ENCODE measurements at places on chromosomes 2 and 18.

DNA sequence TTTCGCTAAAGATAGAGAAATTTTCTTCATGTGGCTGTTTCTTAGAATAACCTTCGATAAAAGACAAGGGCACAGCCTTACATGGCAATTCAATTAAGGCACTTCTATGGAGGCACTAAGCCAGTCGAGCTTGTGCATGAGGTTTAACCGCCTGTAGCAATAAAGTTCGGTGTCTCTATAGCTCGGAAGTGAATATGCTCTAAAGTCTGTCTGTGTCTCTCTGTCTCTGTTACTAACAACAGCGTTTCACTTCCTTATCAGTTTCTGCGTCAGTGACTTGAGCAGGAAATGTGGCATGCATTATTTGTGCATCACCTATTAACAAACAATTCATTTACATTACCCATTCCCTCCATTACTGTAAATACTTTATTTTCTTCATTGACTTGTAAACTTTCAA is 365.1 kb upstream of the NETO1 start:
- DNase-seq = no peak

DNA sequence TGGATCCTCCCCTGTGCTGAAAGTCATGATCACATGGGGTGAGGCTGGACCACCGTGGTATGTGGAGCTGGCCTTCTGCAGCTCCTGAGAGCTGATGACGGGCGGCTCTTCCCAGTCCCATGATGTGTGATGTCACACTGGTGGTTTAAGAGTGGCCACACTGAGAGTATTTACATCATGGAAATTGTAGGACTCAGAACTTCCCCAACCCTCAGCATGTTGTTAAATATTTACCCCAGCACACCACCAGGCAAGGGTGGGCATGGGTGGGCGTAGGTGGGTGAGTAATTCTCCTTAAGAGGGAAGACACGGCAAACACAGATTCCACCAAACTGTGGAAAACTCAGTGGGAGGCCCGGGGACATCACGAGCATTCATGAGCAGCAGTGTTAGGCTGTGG is 106.8 kb downstream of the ALPK2 start:
- DNase-seq = no peak

- DNase-seq = no peak
These were observed 996 bp downstream of the PTCD3 start for GRCh38 chr2:86107031-86107430.

GRCh38 chr2:190849774-190850173 is 30.8 kb upstream of the GLS start:
- no peak for DNase-seq

DNA sequence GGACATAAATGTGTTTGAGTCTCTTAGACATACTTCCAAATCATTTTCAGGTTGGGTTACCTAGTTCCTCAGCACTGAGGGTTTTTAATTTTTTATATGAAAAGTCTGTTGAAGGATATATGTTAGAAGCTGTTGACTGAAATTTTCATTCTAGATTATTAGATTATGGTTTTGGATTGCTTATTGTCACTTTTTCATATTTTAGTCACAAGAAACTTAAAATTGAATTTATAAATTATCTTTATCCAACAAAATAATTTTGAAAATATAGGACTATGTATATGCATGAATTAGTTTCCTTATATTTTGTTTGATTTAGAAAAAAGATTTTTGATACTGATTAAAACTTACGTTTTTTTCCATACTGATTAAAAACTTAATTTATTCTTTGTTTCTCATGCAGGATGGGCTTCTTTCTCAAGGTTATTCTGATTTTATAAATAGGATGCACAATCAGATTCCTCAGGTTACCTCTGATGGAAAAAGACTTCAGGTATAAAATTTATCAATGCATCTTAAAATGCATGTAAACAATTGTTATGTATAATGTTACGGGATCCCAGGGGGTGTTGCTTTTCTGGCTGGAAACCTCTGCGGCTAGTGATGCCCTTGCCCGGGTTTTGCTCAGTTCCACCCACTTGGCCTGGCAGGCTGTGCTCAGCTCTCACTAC is 26.2 kb downstream of the DDX1 start:
- no peak for DNase-seq

DNA sequence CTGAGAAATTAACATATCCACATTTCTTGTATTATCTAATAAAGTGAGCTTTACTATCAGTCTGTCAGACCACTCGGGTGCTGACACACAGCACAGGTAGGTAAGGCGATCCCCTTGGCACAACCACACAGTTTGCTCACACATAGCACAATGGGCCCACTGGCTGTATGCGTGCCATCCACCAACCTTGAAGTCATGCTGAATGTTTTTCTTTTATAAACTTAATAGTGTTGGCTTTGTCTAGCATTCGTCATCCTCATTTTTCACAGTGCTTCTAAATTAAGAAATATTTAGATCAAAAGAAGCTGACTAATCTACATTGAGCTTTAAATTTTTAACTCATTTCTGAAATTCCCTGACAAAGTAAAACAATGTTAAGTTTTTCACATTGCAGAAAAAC is 50.0 kb upstream of the PAPOLG start:
- DNase-seq = no peak

- no peak for DNase-seq
These were observed 154.8 kb upstream of the KLF7 start for GRCh38 chr2:207320381-207321159.

GRCh38 chr2:18345848-18346247 is 214.6 kb downstream of the RDH14 start:
- DNase-seq = peak; percentile 34

DNA sequence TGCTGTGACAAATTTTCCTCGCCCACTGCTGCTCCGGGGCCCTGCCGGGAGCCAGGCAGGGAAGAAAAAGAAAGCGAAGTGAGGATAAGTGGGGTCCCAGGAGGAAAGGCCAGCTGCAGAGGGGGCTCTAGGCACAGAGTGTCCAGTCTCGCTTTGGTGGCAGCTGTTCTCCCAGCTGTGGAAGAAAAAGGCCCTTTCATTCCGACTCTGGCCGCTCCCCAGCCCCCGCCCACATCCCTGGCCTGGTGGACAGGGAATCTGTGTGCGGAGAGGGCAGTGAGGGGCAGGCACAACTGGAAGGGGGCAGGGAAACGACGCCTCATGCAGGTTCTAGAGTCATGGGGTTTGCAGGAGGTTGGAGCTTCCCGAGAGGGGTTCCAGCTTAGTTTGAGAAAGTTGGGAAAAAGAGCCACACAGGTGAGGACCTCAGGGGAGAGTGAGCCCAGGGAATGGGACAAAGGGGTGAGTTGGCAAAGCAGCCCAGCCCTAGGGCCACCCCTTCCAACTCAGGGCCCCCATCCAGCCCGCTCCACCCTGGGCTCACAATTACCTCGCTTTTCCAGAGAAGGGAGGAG is 1.8 kb downstream of the RTKN start:
- no peak for DNase-seq

GRCh38 chr18:77145364-77145901 is 12.8 kb upstream of the MBP start:
- DNase-seq = no peak

DNA sequence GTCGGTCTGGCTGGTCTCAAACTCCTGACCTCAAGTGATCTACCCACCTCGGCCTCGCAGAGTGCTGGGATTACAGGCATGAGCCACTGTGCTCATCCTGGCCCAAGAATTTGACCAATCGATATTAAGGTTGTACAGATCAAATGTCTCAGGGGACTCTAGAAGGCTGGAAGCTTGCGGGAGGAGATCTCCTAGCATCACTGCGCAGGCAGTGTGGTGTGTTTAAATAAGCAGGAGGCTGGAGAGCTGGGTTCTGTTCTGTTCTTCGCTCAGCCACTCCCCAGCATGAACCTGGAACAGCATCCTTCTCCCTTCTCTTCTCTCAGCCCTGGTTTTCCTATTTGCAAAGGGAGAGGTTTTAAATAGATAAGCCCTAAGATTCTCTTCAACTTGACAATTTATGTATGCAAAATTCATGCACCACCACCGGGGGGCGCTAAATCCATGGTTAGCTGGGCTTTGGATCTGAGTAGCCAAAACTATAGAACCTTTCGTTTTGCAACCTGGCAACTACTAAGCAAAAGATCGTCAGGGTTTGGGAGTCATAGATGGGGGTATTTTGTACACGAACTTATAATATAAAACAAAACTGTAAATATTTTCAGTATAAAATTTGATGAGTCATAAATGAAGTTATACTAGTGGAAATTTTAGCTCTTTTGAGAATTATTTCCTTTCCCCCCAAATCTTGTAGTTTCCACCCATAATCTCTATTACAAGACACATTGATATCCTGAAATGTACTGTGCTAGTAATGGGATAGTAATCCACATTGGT is 60.6 kb downstream of the SLC16A14 start:
- peak; percentile 4 for DNase-seq

- DNase-seq = no peak
These were observed 16.0 kb downstream of the PDCD1 start for GRCh38 chr2:241842620-241843211.
